ENCODE measurements at places on chromosomes 1 and 21.
A peak's percentile ranks its signal among the peaks of the same experiment; 100 is the strongest.

DNA sequence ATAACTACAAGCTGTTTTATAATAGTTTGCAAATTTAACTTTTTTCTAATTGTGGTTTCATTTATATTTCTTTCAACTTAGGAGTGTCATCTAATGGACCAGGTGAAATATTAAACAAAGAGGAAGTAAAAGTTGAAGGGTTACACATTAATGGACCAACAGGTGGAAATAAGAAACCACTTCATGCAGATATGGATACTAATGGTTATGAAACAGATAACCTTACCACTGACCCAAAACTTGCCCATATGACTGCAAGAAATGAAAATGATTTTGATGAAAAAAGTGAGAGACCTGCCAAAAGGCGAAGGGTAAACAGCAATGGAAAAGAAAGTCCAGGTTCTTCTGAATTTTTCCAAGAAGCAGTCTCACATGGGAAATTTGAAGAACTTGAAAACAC, 59.7 kb downstream of the MIER1 start:
- DNase-seq, result no peak

DNA sequence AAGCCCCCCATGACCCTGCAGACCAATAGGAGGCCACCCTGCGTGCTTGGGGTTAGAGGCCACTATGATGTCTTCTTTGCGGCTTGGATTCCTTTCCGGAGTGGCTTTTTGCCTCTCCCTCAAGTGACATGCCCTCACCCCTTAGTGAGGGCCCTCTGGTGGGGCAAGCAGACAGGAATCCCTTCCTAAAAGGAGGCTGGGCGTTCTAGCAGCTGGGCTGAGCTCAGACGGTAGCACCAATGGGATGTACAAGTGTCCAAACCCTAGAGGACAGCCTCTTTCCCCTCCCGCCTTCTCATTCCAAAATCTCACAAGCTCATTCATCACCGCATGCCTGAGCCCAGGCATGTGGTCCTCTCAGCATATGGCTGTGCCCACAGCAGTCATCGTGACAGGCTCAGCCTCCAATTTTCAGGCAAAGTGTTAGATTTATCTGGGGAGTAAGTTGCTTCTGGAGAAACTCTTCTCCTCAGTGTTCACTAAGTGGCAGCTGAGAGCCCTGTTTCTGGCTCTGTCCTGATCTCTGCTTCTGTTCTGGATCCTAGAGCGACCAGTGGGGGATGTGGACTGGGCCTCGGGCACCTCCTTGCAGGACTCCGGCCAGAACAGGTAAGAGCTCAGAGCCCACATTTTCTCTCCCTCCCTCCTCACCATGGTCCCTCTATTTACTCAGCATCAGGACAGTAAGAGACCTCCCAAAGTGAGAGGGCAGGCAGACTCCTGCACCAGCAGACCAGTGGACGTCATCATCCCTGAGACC, 4.8 kb downstream of the KIAA1614 start:
- no peak for DNase-seq

DNA sequence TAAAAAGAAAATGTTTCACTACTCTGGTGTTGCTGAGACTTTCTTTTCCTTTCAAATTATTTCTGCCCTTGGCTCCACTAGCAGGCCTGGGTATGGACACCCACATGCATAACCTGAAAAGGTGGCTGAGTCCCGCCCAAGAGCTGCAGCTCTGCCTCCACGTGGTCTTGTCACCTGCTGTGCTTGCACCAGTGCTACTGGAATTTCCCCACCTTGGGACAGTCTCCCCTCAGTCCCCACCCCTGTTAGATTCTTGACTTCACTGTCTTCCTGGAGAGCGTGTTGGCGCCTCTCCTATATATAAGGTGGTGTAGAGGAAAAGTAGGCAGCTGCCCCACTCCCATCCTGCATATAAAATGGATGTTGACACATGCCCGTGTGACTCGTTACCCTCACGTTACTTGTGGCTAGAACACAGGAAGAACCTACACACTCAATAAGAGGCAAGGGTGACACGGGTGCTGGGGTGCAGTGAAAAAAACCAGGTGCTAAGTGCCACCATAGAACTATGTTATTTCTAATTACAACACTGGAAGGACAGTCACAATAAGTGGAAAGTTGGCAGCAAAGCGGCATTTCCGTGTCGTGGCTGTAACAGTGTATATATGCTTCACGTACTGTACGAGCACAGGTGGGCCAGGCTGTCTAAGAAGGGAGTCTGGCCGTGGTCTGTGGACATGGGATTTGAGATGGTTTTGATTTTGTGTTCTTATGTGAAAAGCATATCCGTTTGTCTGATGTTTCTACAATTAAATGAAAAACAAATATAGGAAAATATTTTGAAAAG, 61.0 kb downstream of the POFUT2 start:
- no peak for DNase-seq

GRCh38 chr1:210372491-210372890, 43.8 kb downstream of the HHAT start:
- DNase-seq, result no peak

GRCh38 chr1:192862271-192862670, 53.4 kb downstream of the RGS2 start:
- no peak for DNase-seq

- peak; percentile 96 for DNase-seq
Observed at GRCh38 chr1:172746091-172746949, 87.4 kb downstream of the FASLG start.

DNA sequence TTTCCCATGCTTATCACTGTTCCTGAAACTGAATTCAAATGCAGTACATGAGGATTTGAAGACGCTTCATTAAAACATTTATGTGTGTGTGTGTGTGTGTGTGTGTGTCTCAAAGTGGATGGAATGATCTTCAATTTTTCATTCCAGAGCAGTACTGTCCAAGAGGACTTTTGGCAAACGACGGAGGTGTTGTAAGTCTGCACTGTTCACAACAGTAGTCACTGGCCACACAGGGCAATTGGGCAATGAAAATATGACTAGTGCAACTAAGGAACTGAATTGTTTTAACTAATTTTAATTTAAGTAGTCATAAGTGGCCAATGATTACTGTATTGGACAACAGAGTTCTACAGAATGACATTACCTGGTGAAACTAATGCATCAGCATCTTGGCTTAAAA, 5.0 kb downstream of the TAF5L start:
- DNase-seq, result peak; percentile 57

GRCh38 chr21:27101523-27101922, 134.6 kb upstream of the ADAMTS5 start:
- no peak for DNase-seq

DNA sequence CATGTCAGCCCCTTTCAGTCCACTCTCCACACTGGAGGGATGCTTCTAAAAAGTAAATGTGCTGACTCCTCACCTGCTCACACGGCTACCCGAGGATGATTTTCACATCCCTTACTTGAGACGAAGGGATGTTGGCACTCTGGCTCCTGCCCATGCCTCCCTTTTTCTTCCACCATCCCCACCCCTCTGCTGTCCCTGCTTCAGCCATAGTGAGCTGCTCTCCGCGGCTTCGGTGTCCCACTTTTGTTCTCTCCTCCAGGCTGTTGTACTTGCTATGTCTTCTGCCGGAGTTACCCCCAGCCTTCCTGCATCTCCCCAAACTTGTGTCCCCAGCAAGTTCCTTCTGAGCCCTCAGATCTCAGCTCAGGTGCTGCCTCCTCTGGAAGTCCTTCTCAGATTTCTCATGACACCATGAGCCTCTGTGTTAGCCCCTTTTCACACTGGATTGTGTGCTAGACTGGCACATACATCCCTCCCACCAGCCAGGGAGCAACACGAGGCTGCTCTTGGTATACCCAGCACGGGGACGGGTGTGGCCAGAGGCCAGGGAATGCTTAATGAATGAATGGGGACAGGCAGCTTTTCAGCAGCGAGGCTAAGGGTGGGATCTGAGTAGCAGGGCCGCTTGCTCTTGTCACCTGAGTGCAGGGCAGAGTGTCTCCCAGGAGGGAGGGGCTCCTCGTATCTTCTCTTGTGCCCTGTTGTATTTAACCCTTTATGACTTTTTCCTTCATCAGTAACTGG, 1.3 kb downstream of the ACOT11 start:
- DNase-seq, result no peak

DNA sequence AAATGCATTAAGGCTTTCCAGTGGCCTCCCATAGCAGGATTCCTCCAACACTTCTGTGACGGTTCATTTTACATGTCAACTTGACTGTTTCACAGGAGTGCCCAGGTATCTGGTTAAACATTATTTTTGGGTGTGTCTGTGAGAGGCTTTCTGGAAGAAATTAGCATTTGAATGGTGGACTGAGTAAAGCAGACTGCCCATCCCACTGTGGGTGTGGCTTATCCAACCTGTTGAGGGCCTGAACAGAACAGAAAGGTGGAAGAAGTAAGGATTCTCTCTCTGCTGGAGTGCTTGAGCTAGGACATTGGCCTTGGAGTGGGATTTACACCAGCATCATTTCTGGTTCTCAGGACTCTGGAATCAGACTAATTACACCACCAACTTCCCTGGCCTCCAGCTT, 85.6 kb downstream of the RGS7 start:
- no peak for DNase-seq

DNA sequence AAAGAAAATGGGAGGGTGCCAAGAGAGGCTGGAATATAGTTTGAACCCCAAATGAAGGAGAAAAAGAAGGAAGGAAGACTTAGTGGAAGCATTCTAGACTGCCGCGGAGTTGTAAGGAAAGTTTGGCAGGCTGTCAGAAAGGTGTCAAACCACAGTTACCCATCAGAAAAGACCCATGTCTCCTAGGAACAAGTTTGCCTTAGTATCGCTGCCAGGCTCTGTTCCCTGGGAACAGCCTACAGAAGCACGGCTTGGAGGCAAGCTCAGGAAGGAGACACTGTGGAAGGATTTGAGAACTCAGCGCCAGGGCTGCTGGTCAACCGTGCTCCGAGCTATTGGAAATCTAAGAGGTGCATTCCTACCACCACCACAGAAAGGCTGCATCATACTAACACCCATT, 197.4 kb downstream of the RRAGC start:
- no peak for DNase-seq

- peak; percentile 88 for DNase-seq
Observed at GRCh38 chr1:115251856-115252255, 86.2 kb downstream of the NGF start.

DNA sequence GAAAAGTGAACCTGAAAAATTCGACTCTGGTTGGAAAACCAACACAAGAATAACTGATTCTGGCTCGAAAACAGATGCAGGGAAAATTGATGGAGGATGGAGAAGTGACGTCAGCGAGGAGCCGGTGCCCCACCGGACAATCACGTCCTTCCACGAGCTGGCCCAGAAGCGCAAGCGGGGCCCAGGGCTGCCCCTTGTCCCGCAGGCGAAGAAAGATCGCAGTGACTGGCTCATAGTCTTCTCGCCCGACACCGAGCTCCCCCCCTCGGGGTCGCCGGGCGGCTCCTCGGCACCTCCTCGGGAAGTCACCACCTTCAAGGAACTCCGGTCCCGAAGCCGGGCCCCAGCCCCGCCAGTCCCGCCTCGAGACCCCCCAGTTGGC, 1.9 kb downstream of the RUSC1 start:
- no peak for DNase-seq

GRCh38 chr1:57142999-57143398, 177.2 kb upstream of the C8B start:
- no peak for DNase-seq

DNA sequence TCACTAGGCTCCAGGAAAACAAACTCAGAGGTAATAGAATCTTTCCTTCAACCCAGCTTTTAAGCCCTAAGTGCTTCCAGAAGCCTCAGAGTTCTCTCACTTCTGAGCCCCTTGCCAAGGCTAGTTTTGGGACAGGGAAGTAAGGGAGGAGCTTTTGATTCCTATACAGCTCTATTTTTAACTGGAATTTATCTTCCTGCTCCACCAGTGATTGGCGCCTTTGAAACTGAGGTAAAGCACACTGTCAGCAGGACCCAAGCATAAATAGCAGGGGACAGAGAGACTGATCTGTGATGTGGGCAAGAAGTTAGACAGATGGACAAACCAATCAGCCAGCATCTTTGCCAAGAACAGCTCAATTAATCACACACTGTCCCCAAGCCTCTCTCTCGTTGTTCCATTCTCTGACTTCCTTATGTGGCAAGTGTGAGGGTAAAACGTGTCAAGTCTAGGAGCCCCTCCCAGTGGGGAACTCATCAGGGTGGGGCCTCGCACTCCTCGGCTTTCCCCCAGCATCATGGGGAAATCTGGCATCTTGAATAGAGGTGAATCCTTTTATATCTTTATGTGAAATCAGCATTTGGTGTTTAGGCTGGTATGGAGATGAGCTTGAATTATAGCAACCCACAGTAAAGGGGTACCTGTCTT, 40.2 kb upstream of the MPZL1 start:
- no peak for DNase-seq

Measured in GM04503 (cell line).